ENCODE measurements at places on chromosomes 11 and 22. TPM values are rescaled to one million over a fixed set of nuclear protein-coding genes. Genes with fewer than 3 reads are reported as not detected.

GRCh38 chr11:69718147-69718546 lies 14.3 kb upstream of the FGF19 start:
- DNase-seq: no peak

GRCh38 chr11:35825386-35825785 lies 118.5 kb upstream of the LDLRAD3 start:
- no peak for DNase-seq

ALX4 gene
- 0.19 TPM for polyA plus RNA-seq

DNA sequence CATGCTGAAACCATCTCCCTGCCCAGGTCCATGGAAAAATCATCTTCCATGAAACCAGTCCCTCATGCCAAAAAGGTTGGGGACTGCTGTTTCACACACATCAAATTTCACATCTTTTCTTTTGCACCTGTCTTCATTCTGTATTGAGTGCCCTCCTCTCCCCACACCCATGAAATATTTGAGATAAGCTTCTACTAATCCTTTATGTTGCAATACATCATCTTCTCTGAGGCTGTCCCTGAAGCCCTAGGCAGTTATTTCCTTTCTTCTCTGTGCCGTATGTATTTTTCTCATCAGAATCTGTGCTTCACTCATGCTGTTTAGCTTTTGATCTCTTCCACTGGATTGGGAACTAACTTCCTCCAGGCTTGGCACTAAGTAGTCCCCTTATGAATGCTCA lies 40.0 kb upstream of the RRM1 start:
- no peak for DNase-seq

DNA sequence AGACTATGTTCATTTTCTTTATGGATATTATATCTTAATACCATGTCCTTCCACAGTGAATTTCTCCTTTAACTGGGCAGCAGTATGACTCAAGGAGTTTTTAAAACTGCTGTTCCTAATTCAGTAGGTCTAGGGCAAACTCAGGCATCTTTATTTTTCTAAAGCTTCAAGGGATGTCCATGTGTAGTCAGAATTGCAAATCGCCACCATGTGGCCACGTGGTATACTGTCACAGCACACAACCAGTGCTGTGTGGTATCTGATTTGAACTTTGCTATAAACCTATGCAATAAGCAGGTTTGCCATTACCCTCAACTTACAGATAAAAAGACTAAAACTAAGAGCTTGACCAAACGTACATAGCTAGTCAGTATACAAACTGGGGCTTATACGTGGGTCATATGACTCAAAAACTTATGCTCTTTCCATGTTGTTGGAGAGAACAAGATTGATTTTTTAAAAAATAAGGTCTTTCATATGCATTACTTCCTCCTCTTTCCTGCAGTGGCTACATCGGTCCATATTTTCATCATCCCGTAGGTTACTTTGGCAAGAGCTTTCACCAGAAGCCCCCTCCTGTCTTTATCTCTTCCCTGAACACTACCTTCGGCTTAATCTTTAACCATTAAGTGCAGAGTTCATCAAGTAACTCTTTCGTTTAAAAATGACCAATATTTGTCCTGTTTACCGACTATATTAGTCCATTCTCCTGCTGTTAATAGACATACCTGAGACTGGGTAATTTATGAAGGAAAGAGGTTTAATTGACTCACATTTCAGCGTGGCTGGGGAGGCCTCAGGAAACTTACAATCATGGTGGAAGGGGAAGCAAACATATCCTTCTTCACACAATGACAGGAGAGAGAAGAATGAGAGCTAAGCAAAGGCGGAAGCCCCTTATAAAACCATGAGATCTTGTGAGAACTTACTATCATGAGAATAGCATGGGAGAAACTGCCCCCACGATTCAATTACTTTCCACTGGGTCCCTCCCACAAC lies 8.0 kb upstream of the HTATIP2 start:
- DNase-seq: peak; percentile 79

All from brain (organoid and tissue), 16 donors.